ENCODE measurements at places on chromosomes 6 and 20. TPM values are rescaled to one million over a fixed set of nuclear protein-coding genes. Genes with fewer than 3 reads are reported as not detected.

The AP5S1 gene
- total RNA-seq = 18.0 TPM

GRCh38 chr6:11168091-11168635 lies 56.6 kb upstream of the ERVFRD-1 start:
- no peak for DNase-seq

DNA sequence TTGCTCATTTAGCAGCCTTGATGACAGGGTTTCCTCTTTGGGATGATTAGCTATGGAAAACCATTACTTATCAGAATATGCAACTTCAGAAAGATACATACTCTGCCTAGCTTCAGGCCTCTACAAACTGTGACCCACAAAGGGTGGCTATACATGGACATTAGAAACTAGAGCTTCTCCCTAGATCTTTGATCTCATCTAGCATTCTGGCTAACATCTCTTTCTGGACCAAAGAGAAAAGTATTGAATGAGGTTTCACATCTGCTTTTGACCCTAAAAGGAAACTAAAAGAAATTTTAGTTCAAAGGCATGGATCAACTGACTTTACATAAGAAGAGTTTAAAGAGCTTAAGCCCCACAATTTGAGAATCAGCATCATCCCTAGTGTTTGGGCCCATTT lies 12.4 kb upstream of the HMGN3 start:
- no peak for DNase-seq

DNA sequence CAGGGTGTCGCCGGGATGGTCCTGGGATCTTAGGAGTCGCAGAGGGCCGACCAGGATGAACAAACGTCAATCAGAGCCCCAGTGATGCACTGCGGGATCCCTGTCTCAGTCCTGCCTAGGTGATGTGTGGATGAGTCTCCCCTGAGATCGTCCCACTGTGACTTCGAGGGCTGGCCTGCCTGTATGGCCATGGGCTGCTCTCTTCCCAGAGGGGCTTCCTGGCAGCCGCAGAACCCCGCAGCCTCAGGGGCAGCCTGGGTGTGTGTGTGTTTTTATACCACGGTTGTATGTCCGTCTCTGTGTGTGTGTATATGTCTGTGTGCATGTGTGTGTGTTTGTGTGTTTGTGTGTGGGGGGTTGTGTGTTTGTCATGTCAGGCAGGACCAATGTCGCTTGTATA lies 111.6 kb downstream of the MYLK4 start:
- no peak for DNase-seq

DNA sequence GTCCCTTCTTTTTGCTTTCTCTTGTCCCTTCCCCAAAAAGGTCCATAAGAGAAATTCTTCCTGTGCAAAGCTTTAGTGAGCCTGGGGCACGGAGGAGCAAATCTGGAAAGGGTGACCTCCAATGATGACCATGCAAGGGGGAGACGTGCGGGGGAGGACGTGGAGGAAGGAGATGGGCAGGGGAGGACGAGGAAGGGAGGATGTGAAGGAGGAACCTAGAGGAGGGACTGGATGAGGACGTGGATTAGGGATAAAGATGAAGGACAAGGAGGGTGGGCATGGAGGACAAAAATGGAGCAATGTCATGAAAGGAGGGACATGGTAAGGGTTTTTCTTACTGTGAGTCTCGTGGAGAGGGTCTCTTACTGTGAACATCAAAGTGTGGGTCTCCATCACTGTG lies 139.5 kb downstream of the ERMARD start:
- no peak for DNase-seq

The AFDN gene
- total RNA-seq = 135 TPM

The PRL gene
- not detected for total RNA-seq

The PARD6B gene
- 3.2 TPM for total RNA-seq

The GABBR1 gene
- 33.0 TPM for total RNA-seq

GRCh38 chr20:44017211-44017610 lies 102.6 kb downstream of the TOX2 start:
- DNase-seq = no peak

DNA sequence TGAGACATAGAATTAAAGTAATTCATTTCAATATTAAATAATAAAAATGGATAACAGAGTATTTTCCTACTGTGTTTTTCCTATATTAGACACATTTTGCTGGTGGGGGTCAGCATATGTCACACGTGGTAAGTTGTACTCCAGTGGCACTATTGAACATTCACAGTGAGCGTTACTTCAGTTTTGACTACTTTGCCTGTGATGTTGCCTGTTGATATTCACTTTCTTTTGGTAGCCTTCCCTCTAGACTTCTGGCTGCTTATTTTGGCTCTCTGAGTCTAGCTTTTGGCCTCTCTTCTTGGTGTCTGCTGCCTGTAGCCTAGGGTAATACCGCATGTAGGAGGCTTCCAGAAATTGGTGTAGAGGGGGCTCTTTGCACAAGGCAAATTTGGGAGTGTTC lies 64.4 kb upstream of the TFB1M start:
- no peak for DNase-seq

DNA sequence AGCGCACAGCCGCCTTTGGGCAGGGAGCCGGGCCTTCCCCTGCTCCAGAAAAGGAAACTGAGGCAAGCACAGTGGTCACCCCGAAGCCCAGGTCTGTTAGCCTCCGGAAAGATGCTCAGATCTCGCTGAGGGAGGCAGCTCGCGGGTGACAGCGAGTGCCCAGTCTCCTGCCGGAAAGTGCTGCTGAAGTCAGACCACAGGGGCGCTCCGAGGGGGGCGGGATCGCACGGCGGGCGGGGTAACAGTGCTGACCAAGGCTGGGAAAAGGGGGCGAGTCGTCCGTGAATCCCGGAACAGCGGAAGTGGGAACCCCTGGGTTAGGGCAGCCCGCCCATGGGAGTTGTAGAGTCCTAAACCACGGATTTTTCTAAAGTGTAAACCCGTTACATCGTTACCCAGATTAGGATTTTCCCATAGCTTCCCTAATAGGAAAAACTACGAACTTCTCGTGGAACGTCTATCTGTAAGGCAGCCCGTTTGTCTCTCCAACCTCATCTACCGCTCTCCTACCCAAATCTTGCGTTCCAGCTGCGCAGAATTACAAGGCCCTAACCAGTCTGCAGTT lies 504 bp downstream of the VPS16 start:
- peak; percentile 75 for DNase-seq

GRCh38 chr6:3697609-3698008 lies 53.9 kb downstream of the PXDC1 start:
- DNase-seq = no peak

The KHDRBS2 gene
- 0.41 TPM for total RNA-seq

- DNase-seq = no peak
Observed at GRCh38 chr20:45124365-45124764, at the start of gene WFDC12. TSS of gene WFDC12 (minus strand) at chr20:45124465. CDS start at chr20:45124447, 18 bp downstream.

GRCh38 chr6:14509120-14509519 lies 391.5 kb downstream of the CD83 start:
- no peak for DNase-seq

GRCh38 chr6:22409486-22409885 lies 112.7 kb upstream of the PRL start:
- DNase-seq = no peak

- DNase-seq = peak; percentile 81
Observed at GRCh38 chr20:4038047-4038459, 22.7 kb upstream of the RNF24 start.

DNA sequence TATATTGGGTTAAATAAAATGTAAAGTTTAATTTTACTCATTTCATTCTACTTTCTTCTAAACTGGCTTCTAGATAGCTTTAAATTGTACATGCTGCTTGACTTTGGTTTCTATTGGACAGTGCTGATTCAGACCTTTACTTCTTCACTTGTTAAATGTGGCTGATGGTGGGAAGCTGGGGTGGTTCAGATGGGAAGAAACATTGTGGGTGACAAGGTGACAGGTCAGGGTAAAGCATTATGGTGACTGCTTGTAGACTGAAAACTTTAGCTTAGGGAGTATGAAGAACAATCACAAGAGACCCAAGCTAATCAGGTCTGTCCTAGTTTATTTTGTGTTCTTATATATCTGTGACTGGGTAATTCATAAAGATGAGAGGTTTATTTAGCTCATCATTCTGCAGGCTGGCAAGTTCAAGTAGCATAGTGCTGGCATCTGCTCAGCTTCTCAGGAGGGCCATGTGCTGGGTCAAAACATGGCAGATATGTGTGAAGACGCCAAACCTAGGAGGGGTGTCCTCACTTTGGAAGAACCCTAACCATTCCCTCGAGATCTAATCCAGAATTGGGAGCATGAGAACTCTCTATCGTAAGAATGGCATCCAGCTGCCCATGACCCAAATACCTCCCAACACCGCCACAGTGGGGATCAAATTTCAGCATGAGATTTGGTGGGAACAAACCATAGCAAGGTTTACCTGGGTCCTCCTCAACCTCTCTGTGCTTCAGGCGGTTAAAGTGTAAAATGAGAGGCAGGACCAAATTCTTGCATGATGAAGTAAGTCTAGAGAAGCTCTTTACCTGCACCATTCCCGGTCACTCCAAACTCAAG lies 102.8 kb downstream of the FYN start:
- DNase-seq = no peak

DNA sequence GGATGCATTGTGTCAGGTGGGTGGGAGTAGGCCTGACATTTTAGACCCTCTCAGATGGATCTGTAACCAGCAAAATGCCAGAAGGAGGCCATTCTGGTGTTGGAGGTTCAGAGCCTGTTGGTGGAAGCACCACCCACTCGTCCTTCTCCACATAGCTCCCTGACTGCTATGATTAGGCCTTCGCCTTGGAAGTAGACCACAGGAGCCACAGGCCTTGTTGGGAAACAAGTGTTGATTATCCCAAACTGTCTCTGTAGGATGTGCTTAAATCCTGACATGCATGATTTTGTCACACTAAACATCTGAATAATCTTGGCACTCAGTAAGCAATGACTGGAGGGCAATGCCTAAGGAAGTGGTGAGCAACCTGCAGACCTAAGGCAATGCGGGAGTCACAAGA lies 117.2 kb upstream of the LY86 start:
- no peak for DNase-seq

The ME1 gene
- 4.0 TPM for total RNA-seq

DNA sequence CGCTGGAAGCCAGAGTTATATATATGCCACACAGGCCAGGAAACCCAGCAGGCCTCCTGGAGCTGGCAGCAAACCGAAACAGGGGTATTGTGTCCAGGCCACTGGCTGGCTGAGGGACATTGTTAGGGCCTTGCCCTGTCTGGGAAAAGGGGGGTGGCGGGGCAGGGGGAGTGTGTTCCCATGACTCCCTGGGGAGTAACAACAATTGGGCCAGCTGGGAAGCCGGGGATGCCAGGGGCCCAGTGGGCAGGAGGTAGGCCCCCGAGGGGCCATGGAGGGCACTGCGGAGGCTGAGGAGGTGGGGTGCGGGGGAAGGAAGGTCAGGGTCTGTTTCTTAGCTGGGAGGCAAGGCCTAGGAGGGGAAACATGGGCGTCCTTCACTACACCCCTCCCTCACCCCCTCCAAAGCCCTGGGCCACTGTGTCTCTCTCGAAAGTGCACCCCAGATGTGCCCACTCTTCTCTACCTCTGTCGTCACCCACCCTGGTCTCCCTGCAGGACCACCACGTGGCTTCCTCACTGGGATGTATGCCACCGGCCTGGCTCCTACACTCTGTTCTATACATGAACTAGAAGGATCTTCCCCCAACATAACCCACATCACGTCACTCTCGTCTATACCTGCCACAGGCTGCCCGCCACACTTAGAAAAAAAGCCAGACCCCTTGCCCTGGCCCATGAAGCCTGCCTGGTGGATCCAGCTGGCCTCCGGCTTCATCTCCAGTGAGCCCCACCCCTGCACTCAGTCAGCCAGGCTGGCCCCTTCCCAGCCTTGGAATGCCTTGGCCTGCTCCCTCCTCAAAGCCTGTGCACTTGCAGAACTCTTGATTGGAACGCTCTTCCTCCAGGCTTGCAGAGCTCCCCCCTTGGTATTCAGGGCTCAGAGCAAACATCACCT lies 7.8 kb upstream of the E2F1 start:
- DNase-seq = peak; percentile 91

GRCh38 chr6:42572523-42572922 lies 8.7 kb downstream of the UBR2 start:
- DNase-seq = no peak

The PRSS16 gene
- total RNA-seq = 1.6 TPM

DNA sequence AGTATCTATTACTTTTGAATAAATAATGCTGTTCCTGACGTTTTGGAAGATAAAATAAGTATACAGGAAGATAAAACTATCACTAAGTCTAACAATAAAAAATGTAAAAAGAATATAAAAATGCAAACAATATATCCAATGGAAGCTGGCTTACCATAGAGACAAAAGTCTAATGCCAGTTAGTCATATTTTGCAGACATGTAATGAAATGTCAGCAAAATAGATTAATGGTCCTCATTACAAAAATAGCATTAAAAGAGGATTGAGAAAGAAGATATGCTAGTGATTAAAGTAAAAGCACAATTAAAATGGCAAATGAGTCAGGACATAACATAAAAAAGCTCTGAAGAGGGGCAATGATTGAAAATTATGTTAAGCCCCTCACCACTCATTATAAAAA lies 265.0 kb downstream of the MMUT start:
- DNase-seq = no peak

DNA sequence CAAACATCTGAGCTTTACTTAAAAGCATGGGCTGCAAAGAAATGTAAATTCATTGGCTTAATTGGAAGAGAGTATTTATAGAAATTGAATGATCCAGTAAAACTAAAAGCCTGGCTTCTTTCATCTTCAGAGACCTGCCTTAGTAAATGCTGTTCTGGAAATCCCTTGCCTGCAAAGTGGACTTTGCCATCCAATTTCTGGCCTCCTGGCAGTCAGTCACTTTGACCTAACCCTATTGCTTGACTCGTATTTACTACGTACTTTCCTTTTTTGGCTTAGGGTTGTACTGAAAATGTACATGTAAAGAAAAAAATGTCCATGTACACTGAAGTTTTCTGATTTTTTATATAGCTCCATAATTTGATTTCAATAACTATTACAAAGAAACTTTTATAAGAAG lies 47.1 kb downstream of the E2F3 start:
- DNase-seq = no peak

GRCh38 chr6:34949636-34950035 lies 60.6 kb downstream of the ANKS1A start:
- DNase-seq = no peak

DNA sequence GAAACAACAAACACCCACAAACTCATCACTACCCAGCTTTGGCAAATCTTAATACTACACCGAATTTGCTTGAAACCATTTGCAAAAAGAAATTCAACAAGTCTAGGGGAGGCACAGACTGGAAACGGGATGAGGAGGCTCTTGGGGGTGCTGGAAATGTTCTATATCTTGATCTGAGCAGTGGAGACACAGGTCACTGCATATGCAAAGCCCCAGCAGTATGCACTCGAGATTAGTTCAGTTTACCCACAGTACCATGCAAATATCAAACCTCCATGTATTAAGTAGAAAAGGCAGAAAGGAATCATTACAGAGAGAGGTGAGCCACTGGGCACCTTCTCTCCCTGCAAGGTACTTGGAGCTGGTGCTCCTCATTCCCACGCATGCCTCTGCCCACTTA lies 75.9 kb downstream of the PREX1 start:
- no peak for DNase-seq

DNA sequence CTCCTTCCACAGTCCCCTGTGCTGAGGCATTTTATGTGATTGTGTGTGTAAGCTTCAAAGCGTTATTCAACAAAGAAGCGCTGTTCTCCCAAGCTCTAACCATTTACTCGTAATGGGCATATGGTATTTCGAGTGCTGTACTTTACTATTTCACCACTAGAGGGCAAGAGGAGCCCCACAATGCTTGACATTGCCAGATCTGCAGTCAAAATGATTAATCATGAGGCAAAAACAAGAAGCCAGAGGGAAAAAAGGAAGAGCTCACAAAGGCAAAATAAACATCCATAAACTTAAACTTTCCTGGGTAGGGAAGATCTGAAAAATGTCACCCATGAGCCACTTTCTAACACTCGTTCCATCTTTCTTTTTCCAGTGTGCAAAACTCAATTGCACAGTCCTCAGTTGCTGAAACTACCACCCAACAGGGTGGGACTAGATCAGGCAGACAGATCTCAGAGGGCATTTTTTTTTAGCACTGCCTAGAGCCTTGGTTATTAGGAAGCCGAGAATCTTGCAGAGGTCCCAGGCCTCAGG lies 215.0 kb upstream of the PLCB4 start:
- DNase-seq = peak; percentile 89
